GM12891 (cell line): ENCODE measurements at places on chromosomes 12 and 14.

GRCh38 chr14:95174184-95174792 is 17.0 kb upstream of the DICER1 start:
- no peak for DNase-seq

DNA sequence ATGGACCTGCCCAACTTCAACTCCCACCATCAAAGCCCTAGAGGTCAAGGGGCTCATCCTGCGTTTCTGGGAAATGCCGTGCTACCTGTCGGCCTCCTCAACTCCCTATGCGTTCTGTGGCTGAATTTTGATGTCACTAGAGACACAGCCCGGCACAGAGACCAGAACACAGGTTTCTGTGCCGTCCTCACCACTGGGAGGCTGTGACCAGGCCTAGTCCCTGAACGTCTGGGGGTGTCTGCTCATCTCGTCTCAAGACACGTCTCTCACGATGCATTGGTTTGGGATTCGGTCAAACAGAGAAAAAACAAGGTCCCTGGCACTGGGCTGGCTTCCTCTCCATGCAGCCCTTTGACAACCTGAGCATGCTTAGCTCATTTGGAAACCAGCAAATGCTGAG is 33.5 kb downstream of the SLC15A4 start:
- no peak for DNase-seq

DNA sequence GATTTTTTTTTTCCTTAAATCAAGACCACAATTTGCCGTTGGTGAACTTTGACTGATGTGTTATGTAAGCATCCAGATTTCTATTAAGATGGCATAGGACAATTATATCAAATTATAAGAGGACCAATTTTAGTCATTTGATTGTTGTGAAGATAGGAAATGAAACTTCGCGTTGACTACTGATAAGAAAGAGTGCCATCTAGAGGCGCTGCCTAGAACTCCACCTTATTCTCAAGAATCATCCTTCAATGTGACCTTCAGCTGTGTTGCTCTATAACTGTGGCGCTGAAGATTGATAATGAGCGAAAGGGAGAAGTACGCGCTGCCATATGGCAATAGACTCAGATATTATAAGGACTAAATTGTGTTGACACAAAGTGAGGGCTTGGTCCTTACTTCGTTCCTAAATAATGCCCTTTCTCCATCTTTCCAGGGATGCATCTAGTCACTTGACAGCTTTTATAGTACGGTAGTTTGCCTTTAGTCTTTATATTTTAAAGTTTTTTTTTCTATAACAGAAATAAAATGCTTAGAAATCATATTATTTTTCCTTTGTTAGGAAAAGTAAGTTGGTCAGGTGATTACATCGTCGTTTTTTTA is 350.8 kb upstream of the STXBP6 start:
- no peak for DNase-seq

GRCh38 chr14:76537906-76538647 is 162.1 kb downstream of the ESRRB start:
- no peak for DNase-seq

GRCh38 chr12:122827258-122827657 is 8.0 kb upstream of the HIP1R start:
- no peak for DNase-seq

GRCh38 chr12:28611449-28611848 is 421.2 kb downstream of the CCDC91 start:
- DNase-seq, result no peak

DNA sequence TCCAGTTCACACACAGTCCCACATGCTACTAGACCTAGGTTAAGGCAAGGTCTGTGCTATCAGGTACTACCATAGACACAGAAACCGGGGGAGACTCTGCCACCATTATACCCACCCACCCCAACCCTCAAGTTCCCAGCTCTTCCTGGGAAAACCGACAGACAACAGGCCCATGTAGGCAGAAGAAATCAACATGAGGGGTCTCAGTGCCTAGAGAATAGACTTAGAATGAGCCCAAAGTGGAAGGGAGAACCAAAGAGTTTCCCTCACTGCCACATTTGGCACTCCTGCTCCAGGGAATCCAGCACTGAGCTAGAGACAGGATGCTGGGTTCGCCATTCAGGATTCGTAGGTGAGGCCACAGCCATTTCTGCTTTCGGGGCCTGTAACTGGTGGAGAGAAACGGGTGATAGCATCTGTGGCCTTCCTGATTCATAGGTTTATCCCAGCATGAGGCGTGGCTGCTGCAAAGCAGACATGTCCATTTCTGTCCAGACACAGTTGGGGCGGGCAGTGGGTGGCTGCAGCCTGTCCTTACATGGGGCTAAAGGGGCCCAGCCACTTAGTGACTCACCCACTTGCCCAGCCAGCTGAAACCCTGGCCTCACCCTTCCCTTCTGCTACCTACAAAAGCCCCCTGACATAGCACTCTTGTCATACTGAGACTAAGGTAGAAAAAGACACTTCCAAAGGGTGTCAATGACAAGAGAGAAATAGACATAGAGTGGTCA is 69.4 kb downstream of the IRF2BPL start:
- DNase-seq, result no peak

GRCh38 chr14:68082698-68083291 is 263.2 kb downstream of the RAD51B start:
- no peak for DNase-seq

DNA sequence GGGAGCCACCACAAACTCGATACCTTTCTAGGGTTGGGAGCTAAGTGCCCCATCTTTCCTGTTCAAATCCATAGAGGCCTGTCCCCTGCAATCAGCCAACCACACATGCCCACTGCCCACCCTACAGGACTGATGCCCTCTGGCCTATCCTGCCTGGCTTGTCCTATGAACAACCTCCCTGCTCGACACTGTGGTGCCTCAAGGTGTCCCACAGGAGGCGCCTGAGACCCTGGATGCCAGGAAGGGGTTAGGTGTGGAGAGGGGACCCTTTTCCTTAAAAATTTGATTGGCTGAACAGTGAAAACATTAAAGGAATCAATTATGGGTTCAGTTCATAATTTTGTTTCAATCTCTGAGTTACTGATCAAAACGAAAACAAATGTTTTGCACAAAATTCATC is 97.3 kb upstream of the FZD10 start:
- no peak for DNase-seq

DNA sequence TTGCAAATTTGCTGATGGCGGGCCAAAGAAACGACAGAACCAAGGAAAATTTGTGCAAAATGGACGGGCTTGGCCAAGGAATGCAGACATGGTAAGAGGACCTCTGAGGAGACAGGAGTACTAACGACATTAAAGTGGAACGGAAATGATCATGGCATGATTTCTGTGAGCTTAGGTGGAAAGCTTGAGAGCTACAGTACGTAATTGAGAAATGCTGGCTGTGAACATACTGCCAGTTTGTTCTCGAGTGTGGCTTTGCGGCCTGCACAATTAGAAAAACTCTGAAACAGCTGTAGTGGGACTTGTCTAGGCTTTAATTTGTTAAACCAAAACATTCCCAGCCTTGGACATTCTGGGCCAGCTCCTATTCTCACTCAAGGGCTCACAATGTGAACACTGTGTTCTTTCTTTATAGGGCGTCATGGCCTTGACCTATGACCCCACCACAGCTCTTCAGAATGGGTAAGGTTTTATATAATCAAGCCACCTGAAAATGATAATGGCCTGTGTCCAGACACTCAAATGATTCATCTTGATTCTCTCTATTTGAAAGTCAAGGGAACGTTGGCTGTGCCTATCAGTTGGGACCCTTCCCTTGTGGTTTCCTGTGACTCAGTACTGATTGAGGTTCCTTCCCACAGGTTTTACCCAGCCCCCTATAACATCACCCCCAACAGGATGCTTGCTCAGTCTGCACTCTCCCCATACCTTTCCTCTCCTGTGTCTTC is 48.5 kb downstream of the BAZ2A start:
- DNase-seq, result no peak

GRCh38 chr14:92663049-92663448 is 85.4 kb downstream of the LGMN start:
- DNase-seq, result no peak

DNA sequence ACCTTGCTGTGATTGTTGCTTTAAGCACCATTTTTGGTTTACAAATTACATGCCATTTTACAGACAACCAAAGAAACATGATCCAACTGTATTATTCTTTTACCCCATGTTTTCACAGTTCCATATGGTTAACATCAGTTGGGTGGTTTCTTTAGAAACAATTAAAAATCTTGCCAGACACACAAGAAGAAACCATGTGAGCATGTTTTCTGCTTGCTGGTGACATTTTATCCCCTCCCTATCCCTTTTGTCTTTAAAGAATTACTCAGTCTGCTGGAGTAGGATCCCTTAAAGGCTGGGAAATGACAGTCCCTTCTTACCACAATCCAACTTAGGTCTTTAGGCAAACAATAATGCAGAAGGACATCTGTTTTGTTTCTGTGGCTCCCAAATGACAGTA is 121.8 kb upstream of the PLXNC1 start:
- no peak for DNase-seq

GRCh38 chr14:81474685-81475324 is 58.8 kb downstream of the SEL1L start:
- DNase-seq, result no peak

- DNase-seq, result no peak
Measured at GRCh38 chr12:76266797-76267196, 81.4 kb downstream of the BBS10 start.

- no peak for DNase-seq
Measured at GRCh38 chr12:15846887-15847286, 35.3 kb upstream of the STRAP start.

DNA sequence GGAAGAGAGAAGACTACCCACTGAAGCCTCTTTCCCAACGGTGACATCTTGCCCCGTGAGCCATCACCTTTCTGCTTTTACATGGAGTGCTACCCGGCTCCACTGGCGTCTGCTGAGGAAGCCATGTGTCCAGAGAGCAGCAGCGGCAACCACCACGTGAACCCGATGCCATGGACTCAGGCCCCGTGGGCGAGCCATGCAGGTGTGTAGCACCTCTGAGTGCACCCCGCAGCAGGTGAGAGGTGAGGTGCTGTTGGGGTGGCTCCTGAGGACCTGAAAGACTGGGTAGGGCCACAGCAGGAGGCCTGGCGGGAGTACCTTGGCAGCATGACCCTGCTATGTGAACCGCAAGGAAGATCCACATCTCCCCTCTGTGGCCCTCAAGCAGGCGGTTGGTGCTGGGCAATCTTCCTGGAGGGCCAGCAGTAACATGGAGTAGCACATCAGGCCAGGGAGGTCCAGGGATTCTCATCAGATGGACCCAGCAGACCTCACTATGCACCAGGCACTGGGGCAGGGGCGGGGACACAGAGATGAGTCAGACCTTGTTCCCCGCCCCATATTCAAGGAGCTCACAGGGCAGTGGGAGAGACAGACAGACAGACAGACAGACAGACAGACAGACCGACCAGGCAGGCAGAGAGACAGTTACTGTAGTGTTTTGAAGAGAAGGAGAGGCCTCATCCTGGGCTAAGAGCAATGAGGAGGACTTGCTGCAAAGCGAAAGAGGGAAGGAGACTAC is 129.6 kb downstream of the PAPOLA start:
- DNase-seq, result no peak

- DNase-seq, result no peak
Measured at GRCh38 chr12:62604373-62604772, 137.7 kb downstream of the MON2 start.
